ENCODE measurements at places on chromosomes 6 and 20.
A peak's percentile ranks its signal among the peaks of the same experiment; 100 is the strongest.

GRCh38 chr20:45970646-45971424, 1.2 kb downstream of the ZNF335 start:
- DNase-seq = peak; percentile 24

DNA sequence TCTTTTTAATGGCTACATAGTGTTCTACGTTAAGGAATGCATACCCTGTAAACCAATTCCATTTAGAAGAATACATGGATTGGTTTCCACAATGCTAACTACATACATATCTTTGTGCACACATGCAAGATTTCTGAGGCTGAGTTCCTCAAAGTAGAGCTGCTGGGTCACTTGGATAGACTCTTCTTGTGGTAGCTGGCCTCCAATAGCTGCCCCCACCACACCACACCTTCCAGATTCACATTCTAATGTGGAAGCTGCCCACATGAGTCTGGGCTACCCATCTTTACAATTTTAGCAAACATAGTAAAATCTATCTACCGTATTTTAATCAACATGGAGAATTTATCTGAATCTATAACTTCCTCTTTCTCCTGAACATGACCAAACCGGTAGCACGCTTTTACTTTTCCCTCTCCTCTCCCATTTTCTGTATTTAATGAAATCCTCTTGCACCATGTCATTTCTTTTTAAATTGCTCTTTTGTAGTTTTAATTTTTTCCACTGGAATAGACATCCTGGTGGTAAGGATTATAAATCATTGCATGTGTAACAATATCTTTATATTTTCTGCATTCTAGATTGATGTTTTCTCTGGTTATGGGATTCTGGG, 74.7 kb upstream of the CITED2 start:
- DNase-seq = no peak

GRCh38 chr6:111591370-111591900, 14.2 kb downstream of the TRAF3IP2 start:
- no peak for DNase-seq

GRCh38 chr6:2497922-2498623, 252.6 kb downstream of the MYLK4 start:
- no peak for DNase-seq

DNA sequence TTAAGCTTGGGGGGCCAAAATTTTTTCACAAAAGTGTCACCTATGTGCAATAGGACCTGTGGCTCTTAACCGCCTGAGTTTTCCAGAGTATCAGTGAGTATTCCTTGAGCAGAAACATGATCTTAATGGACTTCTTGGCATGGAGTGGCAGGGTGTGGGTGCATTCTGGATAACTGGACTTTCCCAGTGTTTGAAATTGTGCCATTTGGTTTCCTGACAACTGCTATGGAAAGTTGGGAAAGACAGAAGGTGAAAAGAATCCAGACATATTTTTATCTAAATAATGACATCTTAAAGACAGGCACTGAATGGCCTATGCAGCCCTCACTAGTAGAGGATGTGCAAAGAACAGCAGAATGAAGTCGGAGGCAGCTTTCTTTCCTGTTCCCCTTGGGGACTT, 34.3 kb upstream of the ADTRP start:
- no peak for DNase-seq

GRCh38 chr6:50030777-50031562, 9.2 kb upstream of the DEFB110 start:
- no peak for DNase-seq

DNA sequence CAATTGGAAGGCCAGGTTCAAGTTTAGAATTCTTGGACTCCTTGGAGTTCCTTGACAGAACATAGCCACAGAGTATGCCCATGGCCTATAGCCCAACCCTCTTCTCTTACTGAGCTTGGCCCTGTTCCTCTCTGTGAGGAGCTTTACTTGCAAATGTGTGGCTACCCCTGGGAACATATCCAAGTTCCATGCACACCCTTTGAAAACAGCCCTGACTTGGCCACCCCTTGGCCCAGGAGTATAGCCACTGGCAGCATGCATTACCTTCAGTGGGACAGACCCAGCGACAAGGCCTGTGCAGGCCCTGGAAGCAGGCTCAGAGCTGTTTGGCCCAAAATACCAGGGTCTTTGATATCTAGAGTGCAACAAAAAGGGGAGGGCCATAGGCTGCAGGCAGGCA, 19.5 kb upstream of the MAS1 start:
- no peak for DNase-seq

DNA sequence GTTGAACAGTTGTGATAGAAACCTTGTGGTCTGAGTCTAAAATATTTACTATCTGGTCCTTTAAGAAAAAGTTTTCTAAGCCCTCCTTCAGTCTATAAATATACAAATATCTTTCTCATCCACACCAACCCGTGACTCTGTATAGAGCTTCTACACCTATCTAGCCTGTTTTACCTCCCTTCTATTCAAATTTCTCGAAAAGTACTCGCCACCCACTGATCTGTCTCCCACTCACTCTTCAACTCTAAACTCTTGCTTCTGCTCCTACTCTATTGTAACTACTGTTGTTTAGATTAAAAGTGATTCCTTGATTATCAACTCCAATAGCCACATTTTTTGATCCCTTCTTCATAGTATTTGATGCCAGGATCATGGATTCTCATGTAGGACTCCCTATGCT, 329.4 kb upstream of the MAN1A1 start:
- DNase-seq = no peak

- DNase-seq = no peak
Observed at GRCh38 chr6:3015144-3015543, 15.4 kb downstream of the NQO2 start.

GRCh38 chr20:62339647-62340062, 27.5 kb downstream of the LAMA5 start:
- DNase-seq = no peak

- DNase-seq = no peak
Observed at GRCh38 chr6:170459451-170459850, 93.7 kb downstream of the PSMB1 start.

- DNase-seq = no peak
Observed at GRCh38 chr6:81814370-81815076, 62.0 kb upstream of the TENT5A start.

DNA sequence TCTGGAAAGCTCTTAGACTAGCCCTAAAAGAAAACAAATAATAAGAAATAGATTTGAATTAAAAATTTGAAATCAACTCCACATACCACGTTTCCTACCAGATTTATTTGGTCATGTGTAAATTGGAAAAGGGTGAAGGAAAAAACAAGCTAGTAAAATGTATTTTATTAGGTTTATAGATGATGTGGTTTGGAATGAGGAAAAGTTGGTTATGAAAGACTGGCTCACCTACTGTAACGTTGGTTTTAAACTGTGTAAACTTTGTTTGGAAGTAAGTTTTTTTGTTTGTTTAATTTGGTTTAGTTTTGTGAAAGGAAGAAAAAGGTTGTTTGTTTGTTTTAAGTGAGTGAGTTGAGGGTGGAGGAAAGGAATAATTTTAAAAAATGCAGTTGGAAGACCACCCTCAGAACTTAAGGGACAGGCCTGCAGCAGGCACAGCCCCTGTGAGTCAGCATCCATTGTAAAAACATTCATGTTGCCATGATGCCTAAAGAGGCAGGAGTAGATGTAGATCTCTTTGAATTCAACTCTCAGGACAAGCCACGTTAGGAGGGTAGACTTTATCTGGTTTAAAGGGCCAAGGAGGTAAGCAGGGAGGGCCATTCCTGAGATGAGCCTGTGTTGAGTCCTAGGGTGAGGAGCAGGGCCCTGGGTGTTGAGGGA, 93.7 kb upstream of the SCGN start:
- DNase-seq = no peak

DNA sequence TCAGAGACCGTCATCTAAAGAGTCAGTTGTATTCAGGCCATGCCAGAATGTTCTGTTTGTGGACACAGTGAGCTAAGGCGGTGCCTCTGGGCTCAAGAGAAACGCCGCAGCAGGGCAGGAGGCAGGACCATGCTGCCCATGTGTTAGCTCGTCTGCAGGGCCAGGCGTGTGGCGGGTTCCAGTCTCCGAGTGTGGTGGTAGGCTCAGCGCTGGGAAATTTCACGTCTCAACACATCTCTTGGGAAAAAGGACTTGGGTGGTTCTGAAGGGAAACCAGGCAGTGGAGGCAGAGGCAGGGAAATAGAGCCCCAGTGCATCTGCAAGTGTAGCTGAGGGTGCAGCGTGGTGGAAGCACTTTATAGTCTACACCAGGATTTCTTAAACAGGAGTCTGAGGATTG, 56.9 kb upstream of the TAGAP start:
- no peak for DNase-seq

DNA sequence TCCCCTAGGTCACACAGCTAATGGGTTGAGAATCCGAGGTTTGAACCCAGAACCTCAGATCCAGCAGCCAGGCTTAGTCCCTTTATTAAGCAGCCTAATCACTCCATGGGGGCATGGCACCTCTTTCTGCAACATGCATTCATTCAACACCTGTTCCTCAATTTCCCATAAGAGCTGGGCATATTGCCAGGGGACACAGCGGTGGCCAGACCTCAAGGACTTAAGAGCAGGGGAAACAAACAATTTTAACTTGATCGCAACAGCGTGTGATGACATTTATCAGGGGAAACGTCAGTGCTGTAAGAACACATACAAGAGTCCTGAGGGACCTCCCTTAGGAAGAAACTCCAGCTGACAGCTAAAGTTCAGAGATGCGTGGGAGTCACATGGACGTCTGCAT, 267.4 kb upstream of the CDH4 start:
- no peak for DNase-seq

GRCh38 chr6:56416247-56416646, 168.9 kb upstream of the COL21A1 start:
- no peak for DNase-seq

DNA sequence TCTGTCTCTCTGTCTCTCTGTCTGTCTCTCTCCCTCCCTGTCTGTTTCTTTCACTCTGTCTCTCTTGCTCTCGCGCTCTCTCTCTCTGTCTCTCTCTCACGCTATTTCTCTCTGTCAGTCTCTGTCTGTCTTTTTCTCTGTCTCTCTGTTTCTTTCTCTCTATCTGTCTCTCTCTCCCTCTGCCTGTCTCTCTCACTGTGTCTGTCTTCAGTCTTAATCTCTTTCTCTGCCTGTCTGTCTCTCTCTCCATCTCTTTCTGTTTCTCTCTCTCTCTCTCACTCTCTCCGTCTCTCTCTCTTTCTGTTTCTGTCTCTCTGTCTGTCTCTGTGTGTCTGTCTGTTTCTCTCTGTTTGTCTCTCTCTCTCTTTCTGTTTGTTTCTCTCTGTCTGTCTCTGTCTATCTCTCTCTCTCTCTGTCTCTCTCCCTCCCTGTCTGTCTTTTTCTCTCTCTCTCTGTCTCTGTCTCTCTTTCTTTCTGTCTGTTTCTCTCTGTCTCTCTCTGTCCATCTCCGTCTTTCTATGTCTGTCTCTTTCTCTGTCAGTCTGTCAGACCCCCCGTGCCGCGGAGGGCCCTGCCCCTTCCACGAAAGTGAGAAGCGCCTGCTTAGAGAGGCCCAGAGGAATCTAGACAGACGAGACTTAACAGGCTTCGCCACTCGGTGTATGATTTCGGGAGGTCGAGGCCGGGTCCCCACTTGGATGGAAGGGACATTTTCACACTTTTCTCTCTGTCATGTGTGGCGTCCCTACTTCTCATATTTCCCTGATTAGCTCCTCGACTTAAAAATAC, 346.3 kb upstream of the DEFB115 start:
- DNase-seq = no peak

- DNase-seq = no peak
Observed at GRCh38 chr6:138550346-138550767, 51.1 kb upstream of the NHSL1 start.

- no peak for DNase-seq
Observed at GRCh38 chr6:145276756-145277155, 458.6 kb downstream of the EPM2A start.

- DNase-seq = no peak
Observed at GRCh38 chr6:17688481-17688880, 18.2 kb downstream of the NUP153 start.

DNA sequence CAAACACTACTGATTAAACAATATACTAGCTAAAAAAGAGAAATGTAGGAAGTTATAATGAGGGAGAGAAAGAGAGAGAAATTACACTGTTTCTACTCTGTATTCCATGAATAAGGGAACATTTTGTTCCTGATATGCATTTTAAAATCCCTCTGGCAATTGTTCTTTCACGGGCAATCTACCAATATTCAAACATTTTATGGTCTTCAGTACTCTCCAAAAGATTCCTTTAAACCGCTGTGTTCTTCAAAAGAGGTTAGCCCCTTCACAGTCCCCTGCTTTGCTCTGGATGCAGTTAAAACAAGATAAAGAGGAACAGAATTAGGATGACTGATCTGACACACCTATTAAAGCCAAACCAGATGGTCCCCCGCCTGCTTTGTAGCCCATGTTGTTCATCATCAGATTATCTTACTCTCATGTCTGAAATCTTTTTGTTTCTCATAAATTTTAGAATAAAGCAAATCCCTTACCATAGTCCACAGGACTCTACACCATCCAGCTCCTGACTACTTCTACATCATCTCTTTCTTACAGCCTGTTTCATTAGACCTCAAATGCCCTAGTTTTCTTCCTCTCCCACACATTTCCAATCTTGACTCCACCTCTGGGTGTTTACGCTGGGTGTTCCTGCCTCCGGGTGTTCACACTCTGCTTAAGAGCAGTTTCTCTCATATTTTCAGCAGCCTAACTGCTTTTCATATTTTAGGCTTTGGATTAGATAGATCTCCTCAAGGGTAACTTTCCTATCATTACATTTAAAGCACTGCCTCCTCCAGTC, 399.7 kb downstream of the COL12A1 start:
- DNase-seq = no peak

- no peak for DNase-seq
Observed at GRCh38 chr20:48489046-48489463, 338.7 kb downstream of the PREX1 start.

- no peak for DNase-seq
Observed at GRCh38 chr20:51162015-51162414, 139.1 kb upstream of the KCNG1 start.

GRCh38 chr6:52815167-52816092, 11.8 kb upstream of the GSTA1 start:
- peak; percentile 10 for DNase-seq

- no peak for DNase-seq
Observed at GRCh38 chr20:19253916-19254820, 41.7 kb downstream of the SLC24A3 start.

DNA sequence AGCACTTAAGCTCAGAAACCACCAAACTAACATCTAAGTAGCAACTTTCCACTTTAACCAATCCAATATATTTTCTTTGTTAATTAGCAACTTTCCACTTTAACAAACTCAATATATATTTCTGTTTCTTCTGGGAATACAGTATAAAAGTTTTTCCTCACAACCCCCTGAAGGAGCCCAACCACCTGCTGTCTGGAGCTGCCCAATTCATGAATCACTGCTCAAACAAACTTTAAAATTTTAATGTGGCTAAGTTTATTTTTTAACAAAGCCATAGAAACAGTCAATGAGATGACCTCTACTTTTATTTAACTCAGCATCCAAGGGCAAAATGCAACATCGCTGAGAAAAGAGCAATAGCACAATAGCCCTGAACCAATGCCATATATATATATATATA, 500.1 kb downstream of the EPM2A start:
- no peak for DNase-seq

DNA sequence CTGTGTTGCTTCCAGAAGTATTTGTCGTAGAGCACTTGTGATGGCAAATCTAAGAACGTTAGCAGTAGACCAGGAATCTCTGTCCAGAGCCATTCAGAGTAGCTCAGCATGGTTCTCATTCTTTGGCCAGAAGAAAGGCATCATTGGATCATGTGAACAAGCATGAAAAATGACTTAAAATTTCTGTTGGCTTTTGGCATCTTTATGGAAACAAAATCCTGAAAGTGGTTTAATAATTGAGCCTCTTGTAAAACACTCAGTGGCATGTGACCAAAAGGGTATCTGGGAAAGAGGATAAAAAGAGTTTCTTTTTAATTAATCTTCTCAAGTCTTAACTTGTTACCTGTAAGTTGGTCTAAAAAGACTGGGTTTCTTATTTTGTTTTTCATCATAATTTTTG, 55.2 kb downstream of the PTPN1 start:
- no peak for DNase-seq

GRCh38 chr20:36845288-36845971, 30.5 kb upstream of the TLDC2 start:
- DNase-seq = no peak

Data from central memory CD4-positive, alpha-beta T cell (primary cell).